ENCODE measurements at places on chromosomes 6 and 20.

- DNase-seq = no peak
Measured at GRCh38 chr6:151012321-151013294, 147.1 kb downstream of the MTHFD1L start.

DNA sequence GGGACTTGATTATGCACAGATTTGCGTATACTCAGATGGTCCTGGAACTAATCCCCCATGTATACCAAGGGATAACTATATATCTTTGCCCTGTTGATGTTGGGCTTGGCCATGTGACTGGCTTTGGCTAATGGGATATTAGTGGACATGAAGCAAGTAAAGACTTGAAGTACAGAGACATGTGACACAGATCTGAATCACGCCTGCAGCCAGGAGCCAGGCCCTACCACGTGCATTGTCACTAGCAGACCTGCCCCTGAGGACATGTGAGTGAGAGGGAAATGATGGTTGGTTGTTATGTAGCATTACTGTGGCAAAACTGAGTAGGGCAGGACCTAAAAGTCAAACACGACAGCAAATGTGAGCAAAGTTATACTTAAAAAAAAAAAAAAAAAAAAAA, 155.7 kb downstream of the AKAP7 start:
- no peak for DNase-seq

DNA sequence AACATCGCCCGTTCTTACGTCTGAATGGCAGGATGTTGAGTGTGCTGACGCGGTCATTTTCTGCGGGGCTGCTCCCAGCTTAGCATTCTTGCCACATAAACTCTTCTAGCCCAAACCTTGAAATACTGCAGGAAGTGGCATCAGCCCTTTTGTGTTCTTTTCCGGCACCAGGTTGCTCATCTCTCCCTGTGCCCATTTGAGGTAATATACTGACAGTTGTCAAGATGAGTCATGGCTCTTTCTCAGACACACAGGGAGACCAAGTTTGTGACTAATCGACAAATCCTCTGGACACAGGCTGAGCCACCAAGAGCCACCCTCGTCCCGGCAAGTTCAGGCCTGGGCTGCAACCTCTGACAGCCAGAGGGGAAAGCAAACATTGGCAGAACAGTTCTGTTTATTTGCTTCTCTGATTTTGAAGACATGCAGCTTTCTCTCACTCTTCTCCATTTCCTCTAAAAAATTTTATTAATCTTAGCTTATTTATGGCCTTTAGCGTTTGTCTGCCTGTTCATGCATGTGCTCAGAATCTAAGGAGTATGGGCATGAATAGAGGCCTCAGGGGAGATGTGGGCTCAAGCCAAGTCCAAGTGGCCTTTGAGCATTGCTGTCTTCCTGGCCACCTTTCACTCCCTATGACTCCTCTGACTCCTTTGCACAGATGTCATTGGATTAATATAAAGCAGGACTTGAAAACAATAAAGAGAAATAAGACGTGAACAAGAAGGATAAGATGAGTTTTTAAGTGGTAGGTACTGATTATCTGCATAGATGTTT, 328.2 kb upstream of the JAG1 start:
- DNase-seq = no peak

DNA sequence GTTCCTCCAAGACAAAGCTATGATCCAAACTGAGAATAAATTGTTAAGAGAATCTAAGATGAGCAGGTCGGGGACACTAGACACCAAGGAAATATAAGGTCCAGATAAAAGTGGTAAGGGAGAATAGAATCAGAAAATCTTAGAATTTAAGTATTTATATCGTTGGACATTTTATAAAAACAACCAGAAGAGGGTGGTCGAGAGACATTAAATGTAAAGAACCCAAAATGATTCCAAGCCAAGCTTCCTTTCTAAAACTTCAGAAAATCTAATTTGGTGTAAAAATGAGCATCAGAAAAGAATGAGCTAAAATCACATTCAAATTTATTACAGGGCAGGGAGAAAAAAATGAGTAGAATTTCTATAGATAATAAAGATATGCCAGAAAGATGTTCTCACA, 97.8 kb upstream of the OGFRL1 start:
- DNase-seq = no peak

DNA sequence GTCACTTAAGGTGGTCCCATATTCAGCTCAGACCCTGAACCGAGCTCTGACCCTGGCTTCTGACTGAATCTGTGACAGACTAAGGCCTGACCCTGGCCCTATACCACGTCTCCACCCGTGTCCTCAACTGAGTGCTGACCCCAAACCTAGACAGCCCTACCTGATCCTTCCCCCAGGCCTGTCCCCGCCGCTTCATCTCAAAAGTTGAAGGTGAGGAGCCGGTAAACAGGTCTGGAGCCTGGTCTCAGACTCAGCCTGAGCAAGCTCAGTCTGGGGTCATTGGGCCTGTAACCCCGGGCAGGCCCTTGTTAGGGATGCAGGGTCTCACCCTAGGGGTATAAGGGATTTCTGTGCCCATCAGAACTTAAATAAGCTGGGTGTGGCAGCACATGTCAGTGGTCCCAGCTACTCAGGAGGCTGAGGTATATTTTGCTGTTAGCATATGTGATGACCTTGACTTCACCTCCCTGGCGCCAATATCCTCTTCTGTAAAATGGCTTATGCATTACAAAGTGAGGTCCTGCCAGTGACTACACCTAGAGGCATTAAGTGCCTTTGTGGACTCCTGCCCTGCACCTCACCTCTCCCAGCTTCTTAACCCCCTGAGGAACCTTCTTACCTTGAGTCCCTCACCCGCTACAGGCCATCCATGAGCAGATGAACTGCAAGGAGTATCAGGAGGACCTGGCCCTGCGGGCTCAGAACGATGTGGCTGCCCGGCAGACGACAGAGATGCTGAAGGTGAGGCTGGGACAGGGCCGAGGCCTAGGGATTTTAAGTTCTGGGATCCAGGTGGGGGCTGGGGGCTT, 20.0 kb downstream of the RBCK1 start:
- DNase-seq = no peak

- no peak for DNase-seq
Measured at GRCh38 chr6:88492824-88493223, 326.7 kb upstream of the CNR1 start.

DNA sequence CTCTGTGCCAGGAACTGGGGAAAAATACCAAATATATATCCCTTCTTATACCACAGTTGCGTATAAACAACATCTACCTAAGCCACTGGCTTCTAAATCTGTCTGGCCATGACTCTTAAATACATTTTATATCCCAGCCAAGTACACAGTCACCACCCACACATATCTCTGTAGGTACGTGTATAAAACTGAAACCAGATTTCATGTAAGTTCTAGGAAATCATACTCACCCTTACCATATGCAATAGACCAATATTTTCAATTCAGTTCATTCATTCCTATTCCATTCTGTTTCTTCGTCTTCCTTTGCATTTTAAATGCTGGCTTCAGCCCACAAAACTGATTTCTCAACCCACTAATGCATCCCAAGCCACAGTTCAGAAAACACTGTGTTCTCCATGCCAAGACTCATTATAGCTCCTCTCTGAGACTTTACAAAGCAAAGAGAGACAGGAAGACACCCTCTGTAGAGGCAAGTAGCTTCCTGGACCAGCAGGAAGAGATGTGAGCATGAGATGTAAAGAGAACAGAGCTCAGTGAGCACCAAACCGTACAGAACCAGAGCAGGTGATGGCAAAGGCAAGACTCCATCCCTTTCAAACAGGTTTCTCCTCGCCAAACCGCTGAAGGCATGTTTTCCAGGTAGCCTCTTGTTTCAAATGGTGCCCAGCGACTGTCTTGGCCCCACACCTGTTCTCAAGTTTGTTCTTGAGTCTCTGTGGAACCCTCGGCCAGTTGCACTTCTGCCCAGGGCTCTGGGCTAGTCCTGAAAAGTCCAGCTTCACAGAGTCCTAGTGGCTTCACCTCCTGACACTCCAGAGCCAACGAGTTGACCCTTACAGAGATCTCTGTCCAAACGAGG, 18.7 kb downstream of the FAM50B start:
- no peak for DNase-seq

DNA sequence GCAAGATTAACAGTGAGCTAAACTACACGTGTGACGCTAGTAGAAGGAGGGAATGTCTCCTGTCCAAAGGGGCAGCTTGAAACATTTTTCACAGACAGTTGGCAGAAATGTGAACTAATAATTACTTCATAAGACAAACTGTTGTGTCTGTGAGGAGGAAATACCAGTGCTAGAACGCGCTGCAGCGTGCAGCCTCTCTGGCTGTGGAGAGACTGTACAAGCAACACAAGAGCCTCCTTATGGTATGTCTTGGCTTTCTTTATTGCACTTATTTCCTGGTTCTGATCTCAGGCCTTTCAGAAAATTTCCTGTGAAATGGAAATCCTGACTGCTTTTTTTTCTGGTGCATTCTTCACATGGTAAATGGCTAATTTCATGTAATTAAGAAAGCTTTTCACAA, 25.3 kb upstream of the TIAM2 start:
- DNase-seq = no peak

DNA sequence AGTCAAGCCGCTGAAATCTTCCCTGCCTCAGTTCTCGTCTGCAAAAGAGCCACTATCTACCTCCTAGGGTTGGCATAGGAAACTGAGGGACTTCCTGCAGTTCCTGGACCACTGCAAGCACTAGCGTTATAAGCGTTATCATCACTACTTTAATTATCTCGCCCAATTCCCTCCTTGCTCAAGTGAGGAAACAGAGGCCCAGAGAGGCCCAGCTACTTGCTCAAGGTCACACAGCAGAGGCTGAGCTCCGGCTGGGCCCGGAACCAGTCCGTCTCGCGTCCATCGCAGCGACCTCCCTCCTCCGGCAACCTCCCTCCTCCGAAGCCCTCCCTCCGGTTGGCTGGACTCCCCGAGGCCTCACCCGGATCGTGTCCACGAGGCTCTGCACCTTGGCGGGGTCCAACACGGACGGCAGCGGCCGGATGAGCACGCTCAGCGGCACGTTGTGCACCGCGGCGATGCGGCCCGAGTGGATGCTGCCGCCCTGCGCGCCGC, 338 bp downstream of the SRXN1 start:
- no peak for DNase-seq

DNA sequence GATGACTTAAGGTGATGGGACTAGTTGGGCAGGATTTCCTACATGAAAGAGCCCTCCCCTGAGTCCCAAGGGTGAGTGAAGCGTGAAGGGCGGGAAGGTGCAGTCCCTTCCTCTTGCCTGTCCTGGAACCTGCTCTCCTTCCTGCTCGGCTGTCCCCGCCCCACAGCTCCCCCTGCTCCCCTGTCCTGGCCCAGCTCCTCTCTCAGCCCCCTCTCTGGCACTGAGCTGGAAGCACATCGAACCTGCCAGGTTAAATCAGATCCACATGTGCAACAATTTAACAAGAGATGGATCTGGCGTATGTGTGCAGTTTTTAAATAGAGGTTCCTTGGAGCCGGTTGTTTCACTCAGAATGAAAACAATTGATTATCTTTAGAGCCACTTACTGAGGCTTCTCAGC, 95.0 kb downstream of the LRFN2 start:
- no peak for DNase-seq

DNA sequence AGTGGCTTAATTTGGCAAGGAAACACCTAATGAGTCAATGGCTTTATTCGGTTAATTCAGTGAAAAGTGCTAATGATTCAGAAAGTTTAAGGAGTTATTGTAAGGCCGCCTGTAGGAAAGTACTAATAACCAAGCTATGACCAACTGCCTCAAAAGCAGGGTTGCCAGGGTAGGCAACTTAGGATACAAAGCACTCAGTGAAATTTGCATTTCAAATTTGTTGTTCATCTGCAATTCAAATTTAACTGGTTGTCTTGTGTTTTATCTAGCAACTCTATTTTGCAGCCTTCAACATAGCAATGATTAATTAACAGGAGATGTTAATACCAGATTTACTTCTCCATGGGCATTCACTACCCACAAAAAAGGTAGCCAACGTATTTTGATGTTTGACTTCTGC, 412.3 kb downstream of the PRKN start:
- no peak for DNase-seq

DNA sequence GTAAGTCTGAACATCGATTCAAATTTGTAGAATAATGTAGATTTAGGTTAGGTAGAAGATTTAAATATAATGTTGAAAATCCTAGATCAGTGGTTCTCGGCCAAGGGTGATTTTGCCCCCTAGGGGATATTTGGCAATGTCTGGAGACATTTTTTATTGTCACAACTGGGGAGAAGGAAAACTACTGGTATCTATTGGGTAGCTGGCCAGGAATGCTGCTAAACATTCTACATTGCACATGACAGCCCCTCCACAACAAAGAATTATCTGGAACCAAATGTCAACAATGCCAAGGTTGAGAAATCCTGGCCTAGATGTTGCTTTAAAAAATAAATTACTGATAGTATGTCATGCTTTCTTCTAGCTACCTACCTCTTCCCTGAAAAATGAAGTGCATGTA, 76.1 kb downstream of the HIVEP2 start:
- DNase-seq = no peak

DNA sequence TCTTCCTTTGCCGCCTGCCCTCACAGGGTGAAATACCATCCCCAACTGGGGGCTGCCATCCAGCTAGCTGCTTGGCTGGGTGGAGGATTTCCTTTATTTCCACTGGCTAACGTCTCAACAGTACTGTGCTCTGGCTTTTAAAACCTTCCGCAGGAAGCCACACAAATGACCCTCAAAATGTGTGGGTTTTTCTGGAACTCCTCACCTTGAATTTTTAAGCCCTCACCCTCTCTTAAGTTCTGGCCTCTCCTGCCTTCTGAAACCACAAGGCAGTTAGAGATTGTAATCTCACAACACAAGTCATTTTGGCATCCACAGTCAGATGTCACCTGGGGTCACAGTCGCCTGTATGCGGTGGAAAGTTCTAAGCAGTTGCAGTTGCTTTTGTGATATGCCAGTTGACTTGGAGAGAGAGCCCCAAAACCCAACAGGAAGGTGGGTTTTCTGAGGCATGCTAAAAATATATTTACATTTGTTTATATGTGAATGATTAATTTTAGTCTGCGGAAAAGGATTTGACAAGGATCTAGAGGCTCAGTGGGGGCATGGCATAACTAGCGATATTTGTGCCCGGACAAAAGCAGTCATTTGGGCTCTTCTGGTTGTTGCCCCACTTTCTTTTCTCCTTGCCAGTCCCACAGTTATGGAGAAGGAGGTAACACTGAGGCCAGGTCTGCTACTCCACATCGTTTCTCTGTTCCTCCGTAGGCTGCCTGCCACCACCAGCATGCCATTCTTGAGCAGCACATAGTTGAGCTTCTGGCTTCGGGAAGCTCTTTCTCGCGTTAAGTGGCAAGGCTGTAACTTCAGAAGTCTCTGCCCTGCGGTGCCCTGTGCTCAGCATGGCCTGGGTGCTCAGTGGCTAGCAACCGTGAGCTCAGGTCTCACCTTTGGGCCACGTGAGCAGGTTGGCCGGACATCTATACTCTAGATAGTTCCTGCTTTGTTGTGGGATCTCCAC, 335.3 kb downstream of the CD83 start:
- no peak for DNase-seq

GRCh38 chr6:113015249-113015648, 668.1 kb downstream of the RFPL4B start:
- no peak for DNase-seq

GRCh38 chr20:2946988-2947961, 74.0 kb downstream of the PTPRA start:
- DNase-seq = no peak

DNA sequence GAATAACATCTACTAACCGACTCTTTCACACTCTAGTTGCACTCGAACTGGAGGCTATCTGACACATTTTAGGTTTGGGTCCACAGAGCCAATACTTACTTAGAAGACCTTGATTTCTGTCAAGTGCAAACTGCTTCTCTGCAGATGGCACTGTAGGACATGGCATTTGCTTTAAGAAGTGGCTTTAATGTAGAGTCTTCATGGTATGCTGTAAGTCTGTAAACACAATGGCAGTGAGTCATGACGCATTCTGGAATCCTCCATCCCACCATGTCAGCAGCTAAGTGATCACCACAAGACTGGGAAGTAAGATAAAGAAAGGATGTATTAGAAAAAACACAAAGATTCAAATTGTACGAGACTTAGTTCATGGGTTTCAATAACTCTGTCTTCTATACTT, 377.0 kb upstream of the NOX3 start:
- no peak for DNase-seq

Measured in suprapubic skin (tissue), 4 donors.